Stimulated activated CD8-positive, alpha-beta memory T cell treated with anti-CD3 and anti-CD28 coated beads, Interleukin-2, amount 100 ng/mL, for 1 hour (primary cell): ENCODE measurements at places on chromosomes 7 and 10.

DNA sequence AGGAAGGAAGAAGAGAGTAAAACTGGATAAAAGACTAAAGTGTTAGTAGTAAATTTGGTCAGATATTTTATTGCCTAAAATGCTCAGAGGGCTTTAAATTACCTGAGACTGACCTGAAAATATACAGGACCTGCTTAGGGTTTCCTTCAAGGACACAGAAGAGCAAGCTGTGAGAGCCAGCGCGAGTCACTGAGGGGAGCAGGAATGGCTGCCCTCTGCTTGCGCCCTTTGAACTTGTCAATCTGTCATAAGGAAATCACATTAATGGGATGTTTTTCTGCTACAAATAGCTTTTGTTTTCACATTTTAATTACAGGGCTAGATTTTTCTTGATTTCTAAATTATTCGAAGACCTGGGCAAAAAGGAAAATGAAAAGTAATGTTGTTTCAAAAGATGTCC lies 26.9 kb downstream of the DNAJB9 start:
- DNase-seq = no peak

DNA sequence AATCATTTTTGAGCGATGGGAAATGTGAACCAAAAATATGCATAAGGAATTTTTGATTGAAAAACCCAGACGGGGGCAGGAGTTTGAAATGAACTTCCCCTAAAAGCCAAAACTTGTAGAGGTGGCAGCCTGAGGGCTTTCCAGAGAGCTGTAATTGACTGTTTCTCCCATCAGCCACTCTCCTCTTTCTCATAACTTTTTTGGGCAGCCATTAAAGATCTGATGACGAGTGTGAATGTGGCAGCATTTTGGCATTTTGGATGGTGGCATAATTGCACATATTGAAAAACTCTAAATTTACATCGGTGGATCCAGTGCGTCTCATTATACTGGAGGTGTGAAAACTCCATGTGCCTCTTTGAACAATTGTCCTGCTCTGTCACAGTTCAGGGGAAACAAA lies 159.0 kb downstream of the CUX1 start:
- DNase-seq = no peak

DNA sequence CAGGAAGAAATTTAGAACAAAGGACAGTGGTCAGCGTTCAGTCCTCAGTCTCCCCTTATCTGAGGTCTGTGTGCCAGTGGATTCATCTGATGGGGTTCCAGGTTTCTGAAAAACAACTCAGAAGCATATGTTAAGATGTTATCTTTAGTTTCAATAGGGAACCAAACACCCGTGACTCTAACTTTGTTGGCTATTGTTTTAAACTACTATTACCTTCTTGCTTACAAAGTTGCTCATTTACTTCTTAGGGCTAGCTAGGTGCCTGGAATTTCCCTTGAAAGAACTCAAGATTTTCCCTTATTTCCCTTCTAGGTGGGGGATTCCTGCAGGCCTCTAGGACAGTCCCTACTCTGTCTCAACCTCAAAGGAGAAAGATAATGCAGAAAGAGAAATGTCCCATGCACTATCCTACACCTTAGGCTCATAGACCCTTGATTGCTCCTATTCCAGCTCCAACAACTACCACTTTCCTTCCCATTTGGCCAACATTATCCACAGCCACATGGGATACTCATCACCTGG lies 192.5 kb upstream of the LYZL1 start:
- no peak for DNase-seq

DNA sequence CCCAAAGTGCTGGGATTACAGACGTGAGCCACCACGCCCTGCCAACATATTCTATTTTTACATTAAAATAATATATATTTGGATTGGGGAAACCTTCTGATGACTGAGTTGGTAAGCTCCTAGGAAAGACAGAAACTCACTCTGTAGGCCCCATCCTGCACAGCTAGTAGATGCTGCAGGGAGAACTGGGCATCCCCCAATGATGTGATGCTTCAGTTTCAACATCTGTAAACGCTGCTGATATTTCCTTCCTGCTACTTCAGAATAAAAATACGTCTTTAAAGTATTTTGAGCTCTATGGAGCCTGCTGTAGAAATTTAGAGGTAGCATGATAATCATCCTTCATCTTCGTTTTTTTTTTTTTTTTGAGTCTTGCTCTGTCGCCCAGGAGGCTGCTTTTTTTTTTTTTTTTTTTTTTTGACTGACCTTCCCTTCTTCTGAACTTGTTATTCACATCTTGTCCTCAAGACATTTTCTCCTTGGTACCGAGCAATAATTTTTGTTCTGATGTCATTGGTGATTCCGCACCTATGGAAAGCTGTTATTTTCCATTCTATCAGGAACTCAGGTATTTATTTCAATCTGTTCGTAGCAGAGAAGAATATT lies 21.8 kb upstream of the INPP5F start:
- DNase-seq = no peak

DNA sequence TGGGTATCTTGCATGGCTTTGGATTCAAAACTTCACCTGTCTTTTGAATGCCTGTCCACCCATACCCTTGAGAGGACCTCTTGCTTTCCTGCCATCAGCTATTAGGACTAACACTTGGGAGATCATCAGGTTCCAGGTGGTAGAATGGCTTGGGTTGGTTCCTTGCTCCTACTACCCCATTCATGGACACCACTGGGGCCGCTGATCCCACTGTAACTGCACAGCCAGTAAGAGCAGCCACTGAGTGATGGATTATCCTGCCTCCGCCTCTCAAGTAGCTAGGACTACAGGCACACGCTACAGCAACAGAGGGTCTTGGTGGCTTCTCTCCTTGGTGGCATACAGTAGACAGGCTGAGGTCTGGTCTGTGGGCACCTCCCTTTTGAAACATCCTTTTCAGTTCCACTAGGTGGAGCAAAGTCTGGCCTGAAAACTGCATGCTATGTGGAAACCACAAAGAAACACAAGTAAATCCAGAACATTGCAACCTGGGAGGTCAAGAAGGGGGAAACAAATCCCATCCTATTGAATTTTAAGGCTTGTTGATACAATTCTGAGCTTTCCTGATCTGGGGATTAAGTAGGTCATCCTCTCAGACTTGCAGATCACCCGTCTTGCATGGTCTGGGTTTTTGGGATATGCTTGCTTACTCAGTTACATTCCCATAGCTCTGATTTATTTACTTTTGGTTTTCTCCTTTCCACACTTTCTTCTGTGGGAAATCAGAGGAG lies 9.4 kb downstream of the WBP1L start:
- DNase-seq = no peak

DNA sequence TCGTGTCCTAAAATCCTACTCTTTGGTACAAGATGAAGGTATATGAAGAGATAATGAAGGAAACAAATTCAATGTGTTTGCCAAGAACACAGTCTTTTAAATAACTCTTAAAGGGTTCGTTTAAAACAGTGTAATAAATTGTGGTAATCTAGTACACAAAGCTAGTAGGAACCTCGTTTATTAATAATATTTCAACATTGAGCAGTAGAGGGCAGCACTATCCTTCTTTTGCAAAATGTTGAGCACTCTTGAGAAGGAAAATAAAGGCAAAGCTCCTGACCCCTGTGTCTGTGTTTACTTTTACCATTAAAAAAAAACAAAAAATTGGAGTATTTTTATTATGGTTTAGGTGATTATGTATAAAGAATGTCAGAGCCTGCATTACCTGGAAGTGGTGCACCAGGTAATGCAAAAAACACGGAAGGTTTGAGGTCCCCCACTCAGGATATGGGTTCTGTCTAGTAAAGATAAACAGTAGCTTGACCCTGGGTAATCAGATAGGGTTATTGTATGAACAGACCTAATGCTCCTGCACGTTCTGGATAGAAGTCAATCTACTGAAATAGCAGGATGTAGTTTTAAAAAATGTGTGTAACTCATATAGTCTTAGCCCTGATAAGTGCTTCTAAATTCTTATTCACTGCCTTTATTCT lies 5.7 kb upstream of the GOT1 start:
- DNase-seq = no peak

- DNase-seq = no peak
Observed at GRCh38 chr10:86579883-86580520, 58.4 kb upstream of the WAPL start.

- no peak for DNase-seq
Observed at GRCh38 chr7:37770838-37771237, 77.6 kb upstream of the NME8 start.

- DNase-seq = no peak
Observed at GRCh38 chr7:96224685-96225084, 97.2 kb downstream of the SLC25A13 start.

GRCh38 chr7:125877246-125877645 lies 947.6 kb upstream of the POT1 start:
- DNase-seq = no peak

GRCh38 chr10:113604572-113604971 lies 51.7 kb downstream of the HABP2 start:
- no peak for DNase-seq

- DNase-seq = no peak
Observed at GRCh38 chr10:92756201-92757065, 66.7 kb downstream of the HHEX start.

GRCh38 chr7:70573071-70573661 lies 558.8 kb upstream of the GALNT17 start:
- no peak for DNase-seq

- no peak for DNase-seq
Observed at GRCh38 chr10:14598809-14599764, 175.6 kb downstream of the FAM107B start.

DNA sequence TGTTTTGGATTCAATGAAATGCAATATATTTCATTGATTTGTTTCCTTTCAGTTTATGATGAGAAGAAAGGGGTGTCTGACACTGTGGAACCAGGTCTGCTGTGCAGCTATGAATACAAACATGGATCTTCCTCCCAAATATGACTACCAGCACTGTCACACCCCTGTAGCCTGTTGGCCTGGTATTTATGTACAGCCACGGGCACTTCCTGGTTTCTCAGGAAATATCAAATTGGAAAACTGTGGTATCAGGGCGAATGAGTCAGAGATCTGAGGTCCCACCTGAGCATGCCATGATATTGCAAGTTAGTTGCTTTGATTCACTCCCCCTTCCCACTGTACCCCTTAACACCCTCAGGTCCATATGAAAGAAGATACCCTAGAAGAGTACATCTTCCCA lies 87.8 kb downstream of the DNMBP start:
- DNase-seq = no peak

DNA sequence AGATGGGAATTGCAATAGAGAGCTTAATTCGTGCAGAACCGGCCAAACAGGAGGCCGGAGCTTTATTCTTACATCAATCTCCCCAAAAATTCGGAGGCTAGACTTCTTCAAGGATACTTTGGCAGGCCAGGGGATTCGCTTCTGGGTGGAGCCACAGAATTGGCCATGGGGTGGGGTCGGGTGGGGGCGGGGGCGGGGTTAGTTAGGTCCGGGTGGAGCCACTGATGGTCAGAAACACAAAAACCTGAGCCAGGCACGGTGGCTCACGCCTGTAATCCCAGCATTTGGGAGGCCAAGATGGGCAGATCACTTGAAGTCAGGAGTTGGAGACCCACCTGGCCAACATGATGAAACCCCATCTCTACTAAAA lies 87.5 kb downstream of the SEPTIN14 start:
- DNase-seq = no peak

- DNase-seq = no peak
Observed at GRCh38 chr7:15839416-15840100, 153.1 kb upstream of the MEOX2 start.

GRCh38 chr7:42774436-42774835 lies 137.4 kb downstream of the C7orf25 start:
- DNase-seq = no peak

DNA sequence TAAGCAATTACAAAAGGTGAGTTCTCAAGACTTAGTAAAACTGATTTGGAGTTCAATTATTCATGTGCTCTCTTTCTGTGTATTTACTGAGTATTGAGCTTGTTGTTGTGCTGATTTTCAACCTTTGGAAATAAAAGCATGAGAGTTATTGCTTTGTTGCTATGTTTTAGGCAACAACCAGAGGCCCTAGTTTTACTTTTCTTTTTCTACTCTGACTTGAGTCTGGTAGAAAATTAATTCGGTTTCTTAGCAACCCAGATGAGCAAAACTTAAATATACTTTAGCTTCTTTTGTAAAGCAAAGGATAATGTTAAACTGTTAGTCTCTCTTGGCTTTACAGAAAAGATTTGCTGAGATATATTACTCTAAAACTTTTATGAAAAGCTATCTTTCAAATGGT lies 66.4 kb upstream of the SCIN start:
- DNase-seq = no peak

DNA sequence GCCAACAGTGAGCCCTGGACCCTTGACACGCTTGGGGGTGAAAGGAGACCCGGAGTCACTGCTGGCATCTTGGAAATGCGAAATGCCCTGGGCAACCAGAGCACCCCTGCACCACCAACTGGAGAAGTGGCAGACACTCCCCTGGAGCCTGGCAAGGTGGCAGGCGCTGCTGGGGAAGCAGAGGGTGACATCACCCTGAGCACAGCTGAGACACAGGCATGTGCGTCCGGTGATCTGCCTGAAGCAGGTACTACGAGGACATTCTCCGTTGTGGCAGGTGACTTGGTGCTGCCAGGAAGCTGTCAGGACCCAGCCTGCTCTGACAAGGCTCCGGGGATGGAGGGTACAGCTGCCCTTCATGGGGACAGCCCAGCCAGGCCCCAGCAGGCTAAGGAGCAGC lies 98.5 kb downstream of the TACC2 start:
- no peak for DNase-seq

- no peak for DNase-seq
Observed at GRCh38 chr10:67603086-67603485, 92.9 kb downstream of the CTNNA3 start.
